ENCODE measurements at places on chromosomes 6 and 20.

GRCh38 chr6:151695156-151695555 lies 112.3 kb upstream of the ESR1 start:
- DNase-seq: no peak

DNA sequence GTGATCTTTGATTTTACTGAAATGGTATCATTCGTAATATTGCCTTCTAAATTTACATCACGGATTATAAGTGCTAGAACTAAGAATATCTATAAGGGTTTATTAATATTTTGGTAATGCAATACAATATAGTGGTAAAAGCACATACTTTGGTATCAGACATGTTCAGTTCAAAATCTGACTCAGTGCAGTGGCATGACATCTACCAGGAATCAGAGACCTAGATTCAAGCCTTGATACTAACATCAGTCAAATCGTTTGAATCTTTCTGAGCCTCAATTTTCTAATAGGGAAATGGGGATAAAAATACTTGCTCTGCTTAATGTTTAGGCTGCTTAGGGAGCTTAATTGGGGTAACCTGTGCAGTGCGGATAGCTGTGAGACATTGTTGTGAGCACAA lies 488.0 kb downstream of the BCKDHB start:
- DNase-seq: no peak

GRCh38 chr6:37182736-37183590 lies 13.0 kb downstream of the PIM1 start:
- peak; percentile 86 for DNase-seq

DNA sequence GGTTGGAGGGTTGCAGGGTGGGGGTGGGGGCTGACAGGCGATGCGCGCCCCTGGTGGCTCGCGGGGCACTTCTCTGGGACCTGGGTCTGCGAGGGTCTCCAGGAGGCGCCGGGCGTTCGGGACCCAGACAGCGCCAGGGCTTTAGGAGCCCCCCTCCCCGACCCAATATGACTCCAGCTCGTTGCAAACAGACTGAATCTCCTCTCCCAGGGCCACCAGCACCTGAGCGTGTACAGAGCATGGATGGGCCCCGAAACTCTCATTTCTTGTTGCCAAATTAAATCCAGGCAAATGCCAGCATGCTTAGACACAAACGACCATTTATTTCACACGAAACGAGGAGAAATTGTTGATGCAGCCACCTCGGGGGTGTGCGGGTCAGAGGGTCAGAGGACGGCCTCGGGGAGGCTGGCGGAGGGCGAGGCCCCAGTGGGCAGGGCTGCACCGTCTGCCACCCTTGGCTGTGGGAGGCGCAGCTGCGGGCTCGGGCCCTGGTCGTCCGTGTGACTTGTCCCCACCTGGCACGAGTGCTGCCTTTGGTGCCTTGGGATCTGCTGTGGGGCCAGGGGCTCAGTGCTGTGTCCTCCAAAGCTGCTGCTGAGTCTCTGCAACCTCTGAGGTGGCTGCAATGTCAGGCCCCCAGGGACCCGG lies 20.9 kb upstream of the GATA5 start:
- DNase-seq: no peak

DNA sequence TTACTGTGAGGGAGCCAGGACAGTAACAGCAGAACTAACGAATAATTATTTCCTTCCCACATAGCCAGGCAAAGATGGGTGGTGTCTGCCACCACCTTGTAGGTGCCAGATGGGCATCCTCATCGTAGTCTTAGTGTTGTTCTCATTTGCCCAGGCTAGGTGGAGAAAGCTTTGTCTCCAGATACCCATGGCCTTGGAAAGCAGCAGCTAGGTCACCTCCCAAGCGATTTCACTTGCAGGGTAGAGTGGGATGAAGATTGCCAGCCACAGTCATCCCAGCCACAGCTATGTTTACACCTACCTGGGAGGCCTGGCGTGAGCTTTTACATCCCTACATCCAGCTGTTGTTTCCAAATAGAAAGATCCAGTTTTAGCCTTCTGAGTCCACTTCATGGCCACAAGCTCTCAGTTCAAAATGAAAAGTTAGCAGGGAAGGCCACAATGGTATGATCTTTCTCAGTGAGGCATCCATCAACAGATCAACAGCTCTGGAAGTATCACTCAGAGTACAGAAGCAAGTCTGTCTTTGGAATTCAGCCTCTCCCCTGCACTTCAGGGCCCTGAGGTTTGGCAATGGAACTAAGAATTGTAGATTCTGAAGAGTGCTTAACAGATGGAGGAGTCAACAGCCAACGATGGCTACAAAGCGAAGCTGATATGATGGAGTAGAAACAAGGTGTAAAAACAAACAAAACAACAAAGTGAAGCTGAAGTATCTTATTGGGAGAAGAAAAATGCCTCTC lies 11.0 kb upstream of the SNRPC start:
- no peak for DNase-seq

DNA sequence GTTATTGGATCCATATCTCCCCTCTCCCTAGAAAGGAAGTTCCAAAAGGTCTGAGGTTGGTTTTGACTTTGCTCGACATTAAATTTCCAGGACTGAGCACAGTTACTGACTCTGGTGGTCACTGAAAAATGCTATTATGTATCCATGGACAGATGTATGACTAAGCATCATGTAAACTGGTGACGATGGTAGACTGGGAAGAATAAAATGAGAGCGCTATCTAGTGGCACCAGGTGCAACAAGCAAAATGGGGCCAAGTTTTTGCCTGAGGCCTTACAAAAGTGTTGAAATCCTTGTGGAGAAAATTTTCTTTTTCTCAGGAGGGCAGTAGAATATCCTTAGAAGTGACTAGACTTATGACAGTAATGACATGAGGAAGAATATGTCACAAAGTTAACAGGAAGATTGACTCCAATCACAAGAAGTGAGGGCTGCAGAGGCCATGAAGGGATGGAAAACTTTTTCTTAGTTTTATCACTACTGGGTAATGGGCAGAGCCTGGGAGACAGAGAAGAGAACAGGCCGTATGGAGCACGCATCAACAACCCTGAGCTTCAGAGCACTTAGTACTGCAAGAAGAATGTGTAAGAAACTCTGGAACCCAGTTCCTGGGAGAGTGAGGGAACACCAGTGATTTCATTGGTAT lies 88.9 kb upstream of the ELOVL5 start:
- peak; percentile 21 for DNase-seq

DNA sequence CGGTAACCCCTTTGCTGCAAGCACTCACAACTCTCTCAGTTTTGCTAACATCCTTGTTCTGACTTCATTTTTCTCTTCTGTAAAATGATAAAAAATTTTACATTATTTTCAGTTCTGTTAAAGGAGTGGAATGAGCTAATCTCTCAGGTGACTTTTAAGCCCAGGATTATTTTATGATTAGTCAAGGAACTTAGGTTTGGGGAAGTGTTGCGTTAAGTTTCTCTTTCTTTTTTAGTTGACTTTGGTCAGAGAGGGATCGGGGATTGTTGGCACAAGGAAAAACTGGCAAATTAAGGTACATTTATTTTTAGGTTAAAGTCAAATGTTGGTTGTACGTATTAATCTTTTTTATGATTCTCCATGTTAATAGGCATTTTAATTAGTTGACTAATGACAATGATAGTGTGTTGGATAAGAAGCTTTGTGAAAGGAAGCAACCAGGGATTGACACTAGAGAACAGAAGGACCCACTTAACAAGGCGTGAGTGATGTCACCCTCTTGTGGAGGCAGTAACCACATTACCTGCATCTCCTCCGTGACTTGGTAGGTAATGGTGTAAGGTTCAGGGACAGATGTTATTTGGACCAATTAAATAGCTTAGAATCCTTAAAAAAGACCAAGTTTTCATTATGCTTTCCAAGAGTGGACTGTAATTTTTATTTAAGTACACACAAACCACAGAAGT lies 31.6 kb downstream of the CD83 start:
- no peak for DNase-seq

DNA sequence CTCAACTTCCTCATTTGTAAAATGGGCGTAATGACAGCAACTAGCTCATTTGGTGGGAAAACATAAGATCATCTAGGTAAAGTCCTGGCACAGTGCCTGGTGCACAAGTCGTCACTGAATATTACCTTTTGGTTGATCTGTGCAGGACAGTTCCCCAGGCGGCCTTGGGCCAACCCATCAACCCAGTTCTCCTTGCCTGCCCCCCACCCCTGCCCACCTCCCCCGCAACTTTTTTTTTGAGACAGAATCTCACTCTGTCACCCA lies 99.2 kb downstream of the JPH2 start:
- DNase-seq: no peak

- DNase-seq: no peak
Observed at GRCh38 chr6:84137051-84137375, 90.4 kb downstream of the CEP162 start.

GRCh38 chr20:9412309-9412708 lies 102.1 kb upstream of the LAMP5 start:
- no peak for DNase-seq

DNA sequence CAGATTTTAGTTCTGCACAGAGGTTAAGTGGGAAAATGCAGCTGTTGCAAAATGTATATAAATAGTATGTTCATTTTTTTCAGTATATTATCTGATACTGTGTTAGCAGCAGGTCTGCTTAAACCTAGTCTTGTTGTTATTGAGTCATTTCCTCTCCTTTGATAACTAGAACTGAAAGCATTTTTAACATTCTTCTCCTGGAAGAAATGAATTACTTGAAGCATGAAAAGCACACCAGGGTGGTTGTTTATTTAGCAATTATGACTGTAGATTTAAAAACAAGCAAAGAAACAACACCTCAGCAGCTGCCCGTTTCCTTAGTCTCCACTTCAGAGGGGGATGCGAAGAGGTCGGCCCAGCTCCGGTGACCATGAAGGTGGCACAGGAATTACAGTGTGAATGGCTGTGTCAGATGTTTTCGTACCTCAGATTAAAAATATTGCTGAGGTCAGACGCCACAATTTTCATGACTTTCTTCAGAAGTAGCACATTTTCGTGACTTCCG lies 53.5 kb downstream of the GOPC start:
- DNase-seq: peak; percentile 24

GRCh38 chr6:31546958-31547726 lies at the start of gene NFKBIL1:
TSS of gene NFKBIL1 (plus strand) at chr6:31547608. CDS start at chr6:31547695, 87 bp downstream.
- peak; percentile 90 for DNase-seq

DNA sequence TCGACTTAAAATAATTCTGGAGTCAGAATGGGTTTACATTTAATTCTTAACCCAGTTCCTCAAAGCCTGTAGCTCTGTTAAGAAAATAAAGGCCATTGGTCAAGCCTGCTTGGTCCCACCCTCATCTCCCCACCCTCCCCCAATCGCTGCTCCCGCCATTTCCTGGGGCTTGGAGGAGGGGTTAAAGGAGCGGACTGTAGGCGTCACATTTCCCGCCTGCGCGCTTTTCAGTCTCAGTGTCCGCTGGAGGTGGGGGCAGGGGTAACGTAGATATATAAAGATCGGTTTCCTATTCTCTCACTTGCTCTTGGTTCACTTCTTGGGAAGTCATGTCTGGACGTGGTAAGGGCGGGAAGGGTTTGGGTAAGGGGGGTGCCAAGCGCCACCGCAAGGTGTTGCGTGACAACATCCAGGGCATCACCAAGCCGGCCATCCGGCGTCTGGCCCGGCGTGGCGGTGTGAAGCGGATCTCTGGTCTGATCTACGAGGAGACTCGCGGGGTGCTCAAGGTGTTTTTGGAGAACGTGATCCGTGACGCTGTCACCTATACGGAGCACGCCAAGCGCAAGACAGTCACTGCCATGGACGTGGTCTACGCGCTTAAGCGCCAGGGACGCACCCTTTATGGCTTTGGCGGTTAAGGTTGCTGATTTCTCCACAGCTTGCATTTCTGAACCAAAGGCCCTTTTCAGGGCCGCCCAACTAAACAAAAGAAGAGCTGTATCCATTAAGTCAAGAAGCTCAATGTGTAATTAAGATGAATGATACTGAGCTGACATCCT lies 58.9 kb downstream of the TRIM38 start:
- peak; percentile 92 for DNase-seq

DNA sequence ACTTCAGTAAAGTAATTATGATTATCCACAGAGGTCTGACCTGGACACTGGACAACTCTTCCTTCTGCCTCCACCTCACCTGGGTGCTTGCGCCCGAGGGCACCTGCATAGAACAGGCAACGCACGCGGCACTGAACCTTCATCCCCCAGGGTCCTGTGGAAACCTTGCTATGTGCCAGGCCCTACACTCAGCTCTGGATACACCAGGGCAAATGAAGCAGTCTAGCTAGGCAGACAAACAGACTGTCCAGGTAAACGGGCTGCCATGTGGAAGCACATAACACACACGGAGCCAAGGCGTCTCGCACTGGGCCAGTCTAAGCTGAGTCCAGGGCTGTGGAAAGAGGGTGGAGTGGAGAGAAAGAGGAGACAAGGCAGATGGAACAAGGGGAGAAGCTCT lies 109.3 kb upstream of the AFDN start:
- no peak for DNase-seq

DNA sequence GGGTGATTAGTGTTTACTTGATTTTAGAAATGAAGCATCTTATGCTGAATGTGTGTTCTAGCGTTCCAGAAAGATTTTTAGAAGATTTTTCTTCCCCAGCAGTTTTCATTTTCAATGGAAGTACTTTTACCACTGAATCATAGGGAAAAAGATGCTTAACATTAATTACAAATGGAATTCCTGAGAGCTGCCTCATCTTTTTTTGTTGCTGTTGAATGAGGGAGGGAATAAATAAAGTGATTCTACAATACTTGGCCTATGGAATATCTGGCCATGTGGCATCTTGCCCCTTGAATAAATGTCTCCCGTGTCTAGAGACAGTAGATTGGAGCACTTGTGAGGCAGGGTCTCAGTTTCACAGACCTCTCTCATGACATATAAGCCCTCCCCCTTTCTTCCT lies 44.1 kb upstream of the SLC22A1 start:
- DNase-seq: no peak

DNA sequence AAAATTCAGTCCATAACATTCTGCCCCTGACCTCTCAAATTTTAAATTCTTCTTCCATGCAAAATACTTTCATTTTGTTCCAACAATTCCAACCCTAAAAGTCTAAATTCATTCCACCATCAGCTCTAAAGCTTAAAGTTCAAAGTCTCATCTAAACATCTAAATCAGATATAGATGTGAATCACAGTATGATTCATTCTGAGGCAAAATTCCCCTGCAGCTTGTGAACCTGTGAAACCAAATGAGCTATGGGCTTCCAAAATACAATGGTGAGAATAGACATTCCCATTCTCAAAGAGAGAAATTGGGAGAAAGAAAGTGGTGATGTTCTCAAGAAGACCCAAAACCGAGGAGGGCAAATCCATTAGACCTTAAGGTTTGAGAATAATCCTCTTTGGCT lies 309.8 kb downstream of the HIVEP2 start:
- no peak for DNase-seq

- DNase-seq: no peak
Observed at GRCh38 chr6:116059713-116060571, 749 bp downstream of the FRK start.

DNA sequence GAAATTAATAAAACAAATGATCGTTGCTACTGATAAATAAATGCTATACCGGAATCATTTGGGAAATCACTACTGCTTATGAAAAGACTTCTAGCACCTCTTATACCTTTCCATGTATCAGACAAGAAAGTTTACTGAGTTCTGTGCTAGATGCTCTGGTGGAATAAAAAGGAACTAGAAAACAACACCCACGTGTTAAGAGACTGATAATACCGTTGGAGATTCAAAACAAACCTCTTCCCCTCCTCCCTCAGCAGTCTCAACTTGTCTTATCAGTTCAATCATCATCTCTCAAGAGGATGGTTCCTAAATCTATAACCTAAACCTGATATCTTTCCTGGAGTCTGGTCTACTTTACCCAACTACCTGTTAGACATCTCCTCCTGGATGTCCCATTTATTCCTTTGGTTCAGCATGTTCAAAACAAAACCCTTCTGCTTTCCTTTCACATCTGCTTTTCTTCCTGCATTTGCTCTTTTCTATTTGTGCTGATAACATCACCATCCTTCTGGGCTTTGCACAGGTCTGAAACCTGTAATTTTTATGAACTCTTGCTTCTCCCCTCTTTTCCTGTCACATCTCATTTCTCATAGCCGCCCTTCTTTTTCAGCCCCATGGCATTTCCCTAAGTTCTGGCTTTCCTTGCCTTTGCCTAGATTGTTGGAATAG lies 122.2 kb downstream of the COL19A1 start:
- DNase-seq: no peak
